Astrocyte of the spinal cord (primary cell): ENCODE measurements at places on chromosomes 6 and 20.

GRCh38 chr6:5677219-5678000, 329.3 kb downstream of the NRN1 start:
- no peak for DNase-seq

DNA sequence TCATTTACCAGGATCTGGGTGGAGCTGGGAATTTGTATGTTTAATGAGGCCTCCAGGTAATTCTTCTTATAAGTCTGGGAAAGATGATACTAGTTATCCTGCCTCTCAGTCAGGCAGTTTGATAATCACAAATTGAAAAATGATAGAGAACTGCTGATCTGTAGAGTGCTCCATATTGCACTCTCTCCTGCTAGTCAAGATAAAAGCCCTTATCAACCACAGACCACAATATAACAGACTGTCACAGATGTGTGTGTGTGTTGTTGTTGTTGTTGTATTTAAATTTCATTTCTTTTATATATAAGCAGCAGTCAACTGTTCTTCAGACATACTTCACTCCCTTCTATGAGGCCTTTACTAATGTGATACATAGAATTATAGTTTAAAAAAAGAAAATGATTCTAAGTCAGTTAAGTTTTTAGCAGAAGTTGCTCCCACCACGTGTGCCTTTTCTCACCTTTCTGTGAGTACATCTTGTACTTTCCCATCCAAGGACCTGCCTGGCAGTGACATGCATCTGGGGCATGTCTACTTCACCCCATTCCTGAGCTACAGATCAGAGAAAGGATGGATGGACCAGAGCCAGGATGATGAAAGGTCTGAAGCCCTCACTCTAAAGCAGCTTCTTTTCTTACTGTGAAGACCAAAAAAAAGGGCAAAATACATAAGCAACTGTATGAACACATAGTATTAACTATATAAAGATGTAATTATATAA, 29.8 kb downstream of the TENT5A start:
- no peak for DNase-seq

DNA sequence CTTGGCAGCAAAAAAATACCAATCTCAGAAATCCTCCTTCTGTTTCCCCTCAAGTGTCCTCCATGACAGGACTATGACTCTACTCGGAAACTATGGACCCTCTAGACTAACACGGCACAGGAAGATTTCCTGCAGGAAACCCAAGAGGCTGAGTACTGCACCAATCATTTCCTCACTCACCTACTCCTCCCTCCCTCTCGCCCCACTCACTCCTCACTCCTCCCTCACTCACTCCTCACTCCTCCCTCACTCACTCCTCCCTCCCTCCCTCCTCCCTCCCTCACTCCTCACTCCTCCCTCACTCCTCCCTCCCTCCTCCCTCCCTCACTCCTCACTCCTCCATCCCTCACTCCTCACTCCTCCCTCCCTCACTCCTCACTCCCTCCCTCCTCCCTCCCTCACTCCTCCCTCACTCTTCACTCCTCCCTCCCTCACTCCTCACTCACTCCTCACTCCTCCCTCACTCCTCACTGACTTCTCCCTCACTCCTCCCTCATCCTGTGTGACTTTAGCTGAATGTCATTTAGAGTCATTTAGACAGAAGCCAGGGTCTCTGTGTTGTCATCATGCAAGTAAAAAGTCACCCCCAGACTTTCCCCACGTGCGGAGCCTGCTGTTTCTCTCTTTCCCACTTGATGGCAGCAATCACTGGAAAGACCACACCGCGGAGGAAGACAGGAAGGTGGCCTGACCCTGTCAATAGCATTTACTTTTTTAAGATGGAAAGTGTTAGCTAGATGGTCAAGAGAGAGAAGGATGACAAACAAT, 226.8 kb upstream of the PDE10A start:
- peak; percentile 48 for DNase-seq

DNA sequence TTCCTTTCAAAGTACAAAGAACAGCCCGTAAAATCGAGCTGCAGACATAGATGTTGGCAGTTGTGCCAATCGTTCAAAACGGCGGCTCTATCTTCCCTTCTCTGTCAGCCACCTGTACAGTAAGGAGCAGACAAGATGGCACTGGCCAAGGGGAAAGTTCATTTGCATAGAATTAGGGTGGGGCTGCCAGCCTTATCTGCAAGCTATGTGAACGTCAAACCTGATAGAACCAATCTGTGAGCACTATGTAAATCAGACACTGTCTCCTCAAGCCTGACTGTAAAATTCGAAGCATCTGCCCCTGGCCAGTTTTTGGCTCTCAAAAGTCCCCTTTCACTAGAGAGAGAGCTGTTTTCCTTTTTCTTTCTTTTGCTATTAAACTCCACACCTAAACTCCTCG, 374.5 kb downstream of the EPM2A start:
- DNase-seq = no peak

DNA sequence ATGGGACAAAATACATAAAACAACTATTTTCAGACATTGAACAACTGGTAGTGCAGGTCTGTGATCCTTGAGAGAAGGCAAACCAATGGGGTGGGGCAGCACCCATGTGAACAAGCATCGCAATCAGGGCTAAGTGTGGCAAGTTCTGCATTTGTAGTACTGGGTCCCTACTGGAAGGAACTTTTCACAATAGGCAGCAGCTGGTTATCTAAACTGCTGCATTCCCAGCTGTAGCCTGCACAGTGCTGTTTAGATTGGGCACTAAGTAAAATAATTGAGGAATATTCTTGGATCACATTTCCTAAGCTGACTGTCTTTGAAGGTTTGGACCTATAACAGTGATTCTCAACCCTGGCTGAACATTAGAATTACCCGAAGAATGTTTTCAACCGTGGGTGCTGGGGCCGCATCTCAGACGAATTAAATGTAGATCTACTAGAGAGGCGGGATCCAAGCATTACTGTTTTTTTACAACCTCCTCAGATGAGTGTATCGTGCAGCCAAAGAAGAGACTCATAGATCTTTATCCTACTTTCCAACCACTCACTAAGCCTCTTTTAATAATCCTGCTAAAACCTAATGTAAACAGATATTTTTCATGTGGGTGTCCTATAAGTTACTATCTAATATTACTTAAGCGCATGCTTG, 12.4 kb upstream of the MAP3K4 start:
- no peak for DNase-seq

DNA sequence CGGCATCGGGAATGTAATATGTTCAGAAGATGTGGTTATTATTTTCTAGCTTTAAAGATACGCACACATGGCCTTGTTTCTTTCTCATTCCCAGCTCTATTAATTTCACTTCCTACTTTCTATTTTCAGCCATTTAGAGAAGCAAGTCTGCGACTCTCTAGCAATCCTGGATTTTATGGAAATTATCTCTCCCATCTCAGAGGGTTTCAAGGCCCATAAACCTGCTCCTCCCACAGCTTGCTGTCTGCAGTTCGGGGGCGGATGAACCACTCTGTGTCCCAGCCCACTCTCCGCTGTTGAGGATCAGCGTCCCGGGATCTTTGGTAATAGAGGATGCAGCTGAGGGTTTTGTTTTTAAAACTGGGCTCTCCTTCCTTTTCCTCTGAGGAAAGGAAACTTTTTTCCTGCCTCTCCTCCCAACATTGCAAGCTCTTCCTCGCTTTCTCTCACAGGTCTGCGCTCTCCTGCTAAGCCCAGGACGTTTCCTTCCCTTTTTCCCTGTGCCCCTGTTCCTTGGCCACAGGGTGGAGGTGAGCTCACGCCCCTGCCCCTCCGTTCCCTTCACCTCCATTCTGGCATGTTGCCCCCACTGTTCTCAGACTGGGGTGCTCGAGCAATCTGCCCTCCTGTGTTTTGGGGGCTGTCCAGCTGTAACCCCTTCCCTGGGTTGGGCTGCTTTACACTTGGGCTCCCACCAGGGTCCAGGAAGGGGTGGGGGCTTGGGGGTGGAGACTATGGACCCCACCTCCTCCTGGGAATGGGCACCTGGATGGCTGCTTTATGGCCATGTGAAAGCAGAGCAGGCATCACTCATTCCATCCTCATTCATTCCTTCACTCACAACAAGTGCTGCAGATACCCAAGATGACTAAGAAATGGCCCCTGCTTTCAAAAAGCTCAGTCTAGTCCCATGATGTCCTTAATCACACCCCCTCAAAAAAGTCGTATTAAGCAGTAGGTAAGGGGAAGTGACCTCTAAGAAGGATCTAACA, 54.9 kb downstream of the ZBTB9 start:
- no peak for DNase-seq

DNA sequence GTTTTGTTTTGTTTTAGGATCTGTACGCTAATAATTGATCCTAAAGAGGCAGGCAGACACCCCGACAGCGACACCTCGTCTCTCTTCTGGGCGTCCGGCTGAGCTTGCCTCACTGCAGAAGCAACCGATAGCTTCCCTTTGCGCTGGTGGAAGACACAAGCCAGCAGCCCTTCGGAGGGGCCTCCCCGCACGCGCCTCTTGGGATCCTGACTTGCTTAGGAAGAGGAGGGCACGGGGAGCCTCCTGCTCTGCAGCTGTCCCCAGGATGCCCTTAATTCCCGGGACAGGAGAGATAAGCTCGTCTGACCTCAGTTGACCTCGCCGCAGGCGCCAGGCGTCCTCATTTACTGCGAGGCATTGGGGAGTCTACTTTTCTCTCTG, 94.0 kb downstream of the CD83 start:
- no peak for DNase-seq

DNA sequence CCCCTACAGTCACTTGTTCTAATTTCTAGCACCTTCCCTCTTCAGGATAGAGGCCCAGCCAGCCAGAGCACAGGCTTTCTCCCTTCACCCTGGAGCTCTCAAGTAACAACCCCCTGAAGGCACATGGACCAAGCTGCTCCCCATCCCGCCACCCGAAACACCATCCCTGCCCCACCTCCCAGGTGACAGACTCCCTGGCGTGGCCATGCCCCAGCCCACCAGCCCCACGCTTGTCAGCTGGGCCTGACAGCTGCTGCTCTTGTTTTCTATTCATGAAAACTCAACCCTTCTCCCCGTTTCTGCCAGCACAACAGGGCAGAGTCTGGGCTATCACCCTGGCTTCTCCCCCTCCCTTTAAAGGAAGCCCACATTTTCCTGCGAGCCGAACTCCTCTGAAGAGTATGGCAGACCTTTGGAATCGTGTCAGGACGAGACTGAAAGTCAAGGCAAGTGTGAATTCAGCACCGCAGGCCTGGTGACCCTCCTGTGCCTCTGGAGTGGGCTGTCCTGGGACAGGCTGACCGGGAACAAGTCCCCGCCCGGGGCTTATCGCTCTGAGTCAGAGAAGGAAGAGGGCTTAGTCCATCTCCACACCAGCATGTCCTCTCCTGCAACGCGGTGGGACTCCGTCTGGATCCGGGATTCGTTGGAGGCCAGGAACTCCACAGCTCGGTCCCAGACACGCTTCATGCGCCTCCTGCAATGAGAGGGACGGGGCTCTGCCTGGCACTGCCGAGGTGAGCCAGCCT, 16.7 kb downstream of the LEMD2 start:
- no peak for DNase-seq
